ENCODE measurements at places on chromosomes 4 and X.
A peak's percentile ranks its signal among the peaks of the same experiment; 100 is the strongest.

DNA sequence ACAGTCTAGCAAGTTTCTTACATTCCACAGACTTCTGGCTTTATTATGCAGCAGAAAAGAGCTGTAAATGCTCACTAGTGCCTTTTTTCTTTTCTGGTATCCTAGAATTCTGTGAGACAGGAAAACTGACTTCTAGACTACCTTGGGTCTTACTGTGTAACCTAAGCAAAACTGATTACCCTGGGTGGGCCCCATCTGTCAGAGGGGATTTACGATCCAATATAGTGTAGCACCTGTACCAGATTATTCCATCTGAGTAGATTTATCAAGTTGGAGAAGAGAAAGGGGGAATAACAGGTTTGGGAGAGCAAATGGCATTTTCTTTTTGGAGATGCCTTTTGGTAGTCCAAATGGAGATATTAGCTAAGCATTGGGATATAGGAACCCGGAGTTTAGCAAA, 46.7 kb downstream of the FSTL5 start:
- no peak for DNase-seq

- DNase-seq = no peak
Measured at GRCh38 chrX:104318330-104319009, 63.7 kb upstream of the ESX1 start.

DNA sequence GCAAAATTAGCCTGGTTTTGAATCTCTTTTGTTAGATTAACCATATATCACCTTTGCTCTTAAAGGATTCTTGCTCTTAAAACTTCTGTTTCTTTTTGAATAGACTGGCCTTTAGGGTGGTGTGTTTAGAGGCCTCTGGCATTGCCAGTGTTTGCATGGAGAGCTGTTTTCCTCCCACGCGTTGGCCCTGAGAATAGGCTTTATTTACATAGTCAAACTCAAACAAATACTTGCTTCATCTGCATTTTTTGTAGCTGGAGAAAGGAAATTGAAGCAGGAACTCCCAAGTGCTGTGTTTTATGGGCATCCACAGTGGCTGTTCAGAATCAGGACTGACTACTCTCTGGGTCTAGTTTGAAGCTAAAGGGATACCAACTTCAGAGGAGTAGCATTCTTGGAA, 2.7 kb downstream of the SHROOM2 start:
- DNase-seq = no peak

GRCh38 chrX:134764202-134764785, 106.0 kb upstream of the PLAC1 start:
- peak; percentile 4 for DNase-seq

DNA sequence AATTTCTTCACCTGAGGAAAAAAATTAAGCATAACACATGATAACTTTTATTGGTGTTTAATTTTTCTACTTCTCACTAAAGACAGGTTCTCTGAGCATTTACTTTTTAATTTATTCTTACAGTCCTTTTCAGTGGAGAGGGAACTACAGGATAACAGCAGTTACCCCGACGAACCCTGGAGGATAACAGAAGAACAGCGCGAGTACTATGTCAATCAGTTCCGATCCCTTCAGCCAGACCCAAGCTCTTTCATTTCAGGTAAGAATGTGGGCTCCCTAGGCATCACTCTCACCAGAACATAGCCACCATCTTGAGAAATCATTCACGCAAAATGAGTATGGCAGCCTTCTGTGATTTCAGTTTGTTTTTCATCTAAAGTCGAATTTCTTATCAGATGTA, 100.8 kb downstream of the REPS2 start:
- DNase-seq = no peak

DNA sequence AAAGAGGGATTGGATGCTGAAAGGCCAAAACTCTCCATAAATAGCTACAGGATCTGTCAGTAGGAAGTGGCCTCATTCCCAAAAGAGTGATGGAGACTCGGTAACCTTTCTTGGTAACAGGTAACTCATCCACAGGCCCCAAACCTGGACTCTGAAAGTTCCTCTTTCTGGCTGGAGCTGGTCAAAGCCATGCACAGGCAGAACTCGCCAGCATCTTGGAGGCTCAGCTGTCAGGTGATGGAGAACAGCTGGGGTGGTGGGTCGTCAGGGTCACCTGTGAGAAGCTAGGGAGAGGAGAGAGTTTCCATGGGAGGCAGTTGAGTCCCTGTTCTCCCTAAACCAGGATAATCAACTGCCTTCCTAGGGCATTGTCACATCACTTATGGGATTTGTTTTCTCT, 354.3 kb upstream of the GATB start:
- no peak for DNase-seq

DNA sequence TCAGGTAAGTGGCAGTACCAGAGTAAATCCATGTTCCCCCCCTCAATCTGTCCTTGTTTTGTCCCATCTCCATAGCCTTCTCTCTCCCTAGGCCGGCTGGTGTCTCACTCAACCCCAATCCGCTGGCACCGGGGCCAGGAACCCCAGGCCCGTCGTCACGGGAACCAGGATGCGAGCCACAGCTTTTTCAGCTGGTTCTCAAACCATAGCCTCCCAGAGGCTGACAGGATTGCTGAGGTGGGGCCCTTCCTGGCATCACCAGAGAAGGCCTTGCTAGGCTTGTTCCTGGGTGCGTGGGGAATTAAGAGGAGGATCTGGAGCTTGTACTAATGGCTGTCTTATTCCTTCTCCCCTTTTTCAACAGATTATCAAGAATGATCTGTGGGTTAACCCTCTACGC, 2.7 kb downstream of the TSPYL2 start:
- no peak for DNase-seq

DNA sequence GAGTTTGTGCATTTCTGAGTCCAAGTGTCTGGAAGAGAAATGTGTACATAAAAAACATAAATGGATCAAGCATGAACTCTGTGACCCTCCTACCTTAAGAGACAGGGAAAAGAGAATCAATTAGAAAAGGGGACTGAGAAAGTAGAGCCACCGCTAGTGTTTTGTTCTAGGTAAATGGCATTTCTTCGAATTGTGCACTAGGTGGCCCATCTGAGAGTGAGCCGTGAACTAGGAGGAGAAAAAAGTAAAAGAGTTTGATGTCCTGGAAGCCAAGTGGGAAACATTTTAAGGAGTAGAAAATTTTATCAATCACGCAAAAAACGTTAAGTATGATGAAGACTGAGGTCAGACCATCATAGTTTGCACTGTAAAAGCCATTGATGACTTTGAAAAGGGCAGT, 55.1 kb downstream of the NAF1 start:
- no peak for DNase-seq

- DNase-seq = no peak
Measured at GRCh38 chr4:86595426-86595805, 1.3 kb downstream of the PTPN13 start.

DNA sequence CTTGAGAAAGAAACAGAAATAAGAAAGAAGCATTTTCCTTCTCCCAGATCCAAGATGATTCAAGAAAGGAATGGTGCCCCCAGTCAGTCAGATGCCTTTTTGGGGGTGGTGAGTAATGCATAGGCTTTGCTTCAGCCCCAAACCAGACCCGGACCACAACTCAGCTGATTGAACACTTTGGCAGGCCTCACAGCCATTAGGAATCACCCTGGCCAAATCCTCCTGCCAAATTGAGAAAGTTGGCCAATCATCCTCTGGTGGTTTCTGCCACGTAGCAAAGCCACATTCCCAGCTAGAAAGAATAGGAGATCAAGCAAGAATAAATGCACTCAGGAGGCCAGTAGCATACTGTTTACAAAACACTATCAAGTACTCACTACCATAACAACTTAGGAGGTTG, 33.7 kb downstream of the FRMD7 start:
- DNase-seq = no peak

- DNase-seq = no peak
Measured at GRCh38 chrX:10062352-10062751, 94.4 kb upstream of the CLCN4 start.

DNA sequence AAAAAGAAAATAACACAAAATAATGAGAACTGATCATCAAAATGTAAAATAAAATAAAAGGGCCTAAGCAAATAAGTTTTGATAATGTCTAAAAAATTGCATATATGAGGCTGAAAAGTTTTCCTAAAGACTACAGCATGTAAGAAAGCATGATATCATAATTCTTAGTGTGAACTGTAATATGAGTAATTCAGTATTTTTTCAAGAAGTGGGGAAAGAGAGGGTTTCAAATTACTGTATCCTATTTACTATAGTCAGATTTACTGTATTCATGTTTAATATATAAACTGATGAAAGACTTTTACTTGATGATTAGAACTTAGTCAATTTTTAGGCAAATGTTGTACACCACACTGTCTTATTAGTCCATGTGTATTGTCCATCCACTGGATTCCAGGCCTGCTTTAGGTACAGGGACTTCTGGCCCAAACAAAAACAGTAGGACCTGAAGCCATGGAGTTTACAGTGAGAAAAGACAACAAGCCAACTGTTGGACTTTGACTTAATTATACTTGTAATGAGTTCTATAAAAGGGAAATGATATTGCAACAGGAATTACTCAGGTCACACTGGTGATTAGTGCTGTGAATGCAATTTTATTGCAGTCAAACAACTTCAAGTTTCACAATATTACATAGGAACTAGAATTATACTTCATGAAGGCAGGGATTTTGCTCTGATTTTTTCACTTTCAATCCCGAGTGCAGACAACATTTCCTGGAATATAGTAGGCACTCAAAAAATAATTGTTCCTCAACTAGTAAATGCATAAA, 517.7 kb upstream of the GALNT7 start:
- DNase-seq = no peak

DNA sequence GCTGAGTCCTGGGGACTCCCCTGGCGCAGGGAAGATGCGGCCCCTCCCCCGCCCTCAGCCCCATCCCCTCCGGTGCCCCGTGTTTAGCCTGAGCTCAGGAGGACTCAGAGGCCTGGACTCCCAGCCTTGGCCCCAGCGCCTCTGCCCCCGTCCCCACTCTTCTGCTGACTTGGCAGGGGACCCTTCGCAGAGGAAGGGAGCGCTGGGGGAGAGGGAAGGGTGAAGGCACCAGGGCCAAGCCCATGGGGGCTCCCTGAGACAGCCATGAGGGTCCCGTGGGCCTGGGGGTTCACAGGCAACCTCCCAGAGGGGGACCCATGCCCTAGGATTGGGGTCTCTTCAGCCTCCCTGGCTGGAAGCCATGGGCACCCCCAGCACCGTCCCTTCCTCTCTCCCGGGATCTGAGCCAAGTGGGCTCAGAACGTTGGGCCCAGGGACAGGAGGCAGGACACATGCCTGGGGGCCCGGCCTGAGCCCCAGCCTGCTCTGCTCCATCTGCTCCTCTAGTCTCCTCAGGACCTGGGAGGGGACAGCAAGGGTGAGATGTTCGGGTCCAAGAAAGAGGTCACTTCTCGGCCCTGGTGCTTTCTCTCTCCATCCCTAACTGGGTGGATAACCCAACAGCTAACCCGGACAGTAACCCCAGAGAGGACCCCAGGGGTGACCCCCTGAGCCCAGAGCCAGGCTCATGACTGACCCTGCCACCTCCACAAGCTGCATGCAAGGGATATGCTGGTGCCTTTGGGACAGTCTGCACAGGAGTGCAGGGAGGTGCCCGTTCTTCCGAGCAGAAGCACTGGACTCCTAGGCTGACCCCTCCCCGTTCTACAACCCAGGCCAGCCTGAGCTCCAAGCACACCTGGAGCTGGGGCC, 1.5 kb upstream of the CPLX1 start:
- no peak for DNase-seq

- no peak for DNase-seq
Measured at GRCh38 chr4:96146686-96147085, 306.8 kb downstream of the PDHA2 start.

- no peak for DNase-seq
Measured at GRCh38 chr4:185529413-185529812, 5.9 kb downstream of the PDLIM3 start.

DNA sequence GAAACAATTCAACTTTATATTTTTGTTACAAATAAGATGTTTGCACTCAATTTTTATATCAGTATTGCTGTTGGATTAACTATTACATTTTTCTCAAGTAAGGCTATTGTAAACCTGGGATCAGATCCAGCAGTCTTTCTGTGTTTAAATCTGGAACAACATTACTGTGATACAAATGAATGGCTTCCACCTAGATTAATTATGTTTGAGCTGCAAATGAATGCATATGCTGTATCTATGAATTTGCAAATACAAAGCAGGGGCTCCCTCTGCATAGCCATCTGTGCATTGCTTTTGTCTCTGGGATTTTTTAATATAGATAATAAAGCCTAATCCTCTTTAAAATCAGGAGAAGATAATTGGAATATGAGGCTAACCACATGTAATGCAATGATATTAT, 69.8 kb upstream of the NEIL3 start:
- no peak for DNase-seq

GRCh38 chr4:168550064-168550766, 53.4 kb downstream of the PALLD start:
- no peak for DNase-seq

- no peak for DNase-seq
Measured at GRCh38 chr4:40121515-40121914, 64.9 kb downstream of the N4BP2 start.

GRCh38 chr4:111797455-111798163, 347.6 kb upstream of the FAM241A start:
- no peak for DNase-seq

GRCh38 chr4:138204507-138204906, 37.6 kb downstream of the SLC7A11 start:
- no peak for DNase-seq

DNA sequence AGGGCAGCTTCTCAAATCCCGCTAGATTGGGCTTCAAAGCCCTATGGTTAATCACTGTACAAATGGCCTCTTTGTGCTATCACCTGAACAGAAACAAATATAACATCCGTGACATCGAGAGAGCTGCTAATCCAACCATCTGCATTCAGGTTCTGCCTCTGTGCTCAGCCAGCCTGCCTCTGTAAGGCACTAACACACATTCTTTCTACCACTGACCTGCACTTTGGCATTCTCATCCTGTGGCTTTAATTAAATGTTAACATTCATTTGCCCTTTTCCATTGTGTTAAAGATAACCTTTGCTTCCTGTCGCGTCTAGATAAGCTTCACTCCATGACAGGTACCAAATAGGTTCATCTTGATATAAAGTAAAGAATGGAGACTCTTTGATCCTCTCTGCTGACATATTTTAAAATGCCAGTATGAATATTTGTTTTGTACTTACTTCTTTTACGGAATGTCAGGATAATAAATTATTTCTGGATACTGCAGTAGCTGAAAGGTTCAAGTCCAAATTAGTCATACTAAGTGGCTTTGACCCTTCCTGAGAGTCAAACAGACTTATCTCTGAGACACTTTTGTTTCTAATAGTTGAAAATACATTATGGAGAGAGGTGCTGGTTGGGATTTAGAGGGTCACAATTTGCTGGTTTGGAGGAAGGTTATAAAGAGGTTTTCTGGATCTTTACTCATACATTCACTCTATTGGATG, 505.7 kb downstream of the PACRGL start:
- DNase-seq = no peak

DNA sequence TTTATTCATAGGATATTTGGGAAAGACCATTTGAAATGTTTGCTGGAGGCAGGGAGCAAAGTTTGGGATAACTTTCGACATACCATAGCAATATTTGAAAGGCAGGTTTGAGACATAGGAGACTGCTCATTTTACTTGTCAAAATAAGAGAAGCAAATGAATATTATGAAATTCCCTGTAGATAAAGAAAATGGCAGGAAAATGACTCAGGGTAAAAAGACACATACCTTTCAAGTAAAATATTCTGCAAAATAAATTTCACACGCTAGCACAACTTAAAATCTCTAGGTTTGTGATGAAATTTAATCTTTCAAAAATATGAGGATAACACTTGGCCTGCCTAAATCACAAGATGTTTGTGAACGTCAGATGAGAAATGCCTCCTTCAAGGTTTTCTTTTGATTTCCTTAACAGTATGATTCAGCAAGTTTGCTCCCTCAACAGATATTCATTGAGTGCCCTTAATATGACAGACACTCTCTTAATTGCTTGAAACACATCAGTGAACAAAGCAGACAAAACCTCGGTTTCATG, 6.6 kb downstream of the TMEM156 start:
- no peak for DNase-seq

Measured in GM19239 (cell line).